ENCODE measurements at places on chromosomes 11 and 22.

GRCh38 chr11:43467958-43468357 is 109.2 kb downstream of the TTC17 start:
- DNase-seq, result no peak

DNA sequence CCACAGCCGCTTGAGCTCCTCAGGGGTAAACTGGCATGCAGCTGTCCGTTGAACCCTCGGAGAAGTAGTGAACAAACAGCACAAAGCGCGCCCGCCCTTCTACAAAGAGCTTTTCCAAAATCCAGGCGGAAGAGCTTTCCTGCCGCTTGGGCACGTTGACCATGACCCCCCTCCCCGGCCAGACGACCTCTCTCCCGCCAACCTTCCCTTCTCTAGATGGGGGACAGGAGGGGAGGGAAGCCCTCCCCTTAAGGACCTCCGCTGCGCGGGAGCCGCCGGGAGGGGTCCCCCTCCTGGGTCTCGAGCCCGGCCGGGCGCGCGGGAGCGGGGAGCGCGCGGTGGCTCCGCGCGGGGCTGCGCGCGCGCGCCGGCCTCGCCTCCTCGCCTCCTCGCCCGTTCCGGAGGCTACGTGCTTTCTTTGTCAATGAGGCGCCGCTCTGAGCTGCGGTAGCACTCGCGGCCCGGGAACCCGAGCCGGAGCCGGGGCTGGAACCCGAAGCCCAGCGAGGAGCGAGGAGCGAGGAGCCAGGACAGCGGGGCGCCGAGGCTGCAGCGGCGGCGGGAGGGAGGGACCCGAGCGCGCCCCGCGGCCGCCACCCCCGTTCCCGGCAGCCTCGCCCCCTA is 118.6 kb downstream of the HIPK3 start:
- DNase-seq, result no peak

GRCh38 chr22:37282385-37282677 is at the start of gene CYTH4:
CYTH4 (plus strand) TSS chr22:37282508; CDS start chr22:37282570, 62 bp downstream.
- DNase-seq, result peak; percentile 60

DNA sequence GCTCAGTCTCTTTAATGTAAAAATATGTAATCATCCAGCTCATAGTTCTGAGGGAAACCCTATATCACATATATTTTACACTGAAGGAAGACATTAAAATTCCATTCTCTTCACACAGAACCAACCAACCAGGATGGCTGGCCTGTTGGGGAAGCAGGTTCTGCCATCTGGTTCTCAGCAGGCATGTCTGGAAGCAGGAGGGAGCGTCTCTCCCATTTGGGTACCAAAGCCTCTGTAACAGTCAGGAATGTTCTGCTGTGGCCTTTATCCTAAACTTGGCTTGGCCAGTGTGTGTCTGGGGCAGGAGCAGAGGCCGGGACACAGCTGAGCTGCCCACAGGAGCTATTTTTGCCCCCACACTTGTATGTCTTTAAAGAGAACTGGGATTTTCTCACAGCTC is 29.2 kb downstream of the SGSM3 start:
- DNase-seq, result no peak

GRCh38 chr11:24556693-24557092 is 59.8 kb downstream of the LUZP2 start:
- DNase-seq, result no peak

- DNase-seq, result peak; percentile 7
Observed at GRCh38 chr22:17366830-17367229, 2.4 kb upstream of the CECR2 start.

DNA sequence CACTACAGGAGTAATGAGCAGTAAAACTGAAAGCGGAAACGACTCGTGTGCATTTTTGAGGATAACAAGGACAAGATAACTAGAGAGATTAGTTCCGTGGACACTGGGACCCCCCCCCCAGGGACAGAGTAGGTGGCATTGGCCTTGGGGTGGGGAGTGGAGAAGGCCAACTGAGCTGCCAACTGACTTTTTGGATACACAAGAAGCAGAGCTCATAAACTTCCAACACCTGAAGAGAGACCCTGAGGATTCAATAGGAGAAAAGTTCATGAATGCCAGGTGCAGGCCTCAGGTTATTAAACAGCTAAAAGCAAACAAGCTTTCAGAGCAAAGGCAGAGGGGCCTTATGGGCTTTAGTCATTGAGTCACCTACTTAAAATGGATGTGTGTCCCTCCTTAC is 17.6 kb upstream of the PRSS23 start:
- DNase-seq, result no peak

DNA sequence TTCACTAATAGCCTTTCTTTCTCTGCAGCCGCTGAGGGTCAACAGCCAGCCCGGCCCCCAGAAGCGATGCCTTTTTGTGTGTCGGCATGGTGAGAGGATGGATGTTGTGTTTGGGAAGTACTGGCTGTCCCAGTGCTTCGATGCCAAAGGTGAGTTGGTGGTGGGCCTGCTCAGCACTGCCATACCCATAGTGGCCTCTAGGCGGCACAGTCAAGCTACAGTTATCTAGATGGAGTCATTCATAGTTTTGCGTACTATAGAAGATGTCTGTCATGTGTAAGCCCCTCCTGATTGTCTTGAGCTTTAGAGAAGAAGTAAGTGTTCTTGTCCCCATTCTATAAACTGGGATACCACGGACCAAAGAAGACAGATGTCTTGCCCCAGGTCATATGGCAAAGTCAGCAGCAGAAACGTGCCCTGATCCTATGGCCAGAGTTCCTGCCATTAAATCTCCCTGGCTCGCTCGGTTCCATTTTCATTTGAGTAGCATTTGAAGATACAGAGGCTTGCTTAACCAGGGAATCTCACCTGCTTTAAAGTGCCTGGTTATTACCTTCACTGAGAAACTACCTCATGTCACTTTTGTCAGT is 42.1 kb upstream of the CRTAM start:
- DNase-seq, result peak; percentile 64

- DNase-seq, result no peak
Observed at GRCh38 chr11:117199053-117199915, at the start of gene TAGLN. TAGLN (plus strand) TSS chr11:117199370; CDS start chr11:117203014, 3,644 bp downstream.

DNA sequence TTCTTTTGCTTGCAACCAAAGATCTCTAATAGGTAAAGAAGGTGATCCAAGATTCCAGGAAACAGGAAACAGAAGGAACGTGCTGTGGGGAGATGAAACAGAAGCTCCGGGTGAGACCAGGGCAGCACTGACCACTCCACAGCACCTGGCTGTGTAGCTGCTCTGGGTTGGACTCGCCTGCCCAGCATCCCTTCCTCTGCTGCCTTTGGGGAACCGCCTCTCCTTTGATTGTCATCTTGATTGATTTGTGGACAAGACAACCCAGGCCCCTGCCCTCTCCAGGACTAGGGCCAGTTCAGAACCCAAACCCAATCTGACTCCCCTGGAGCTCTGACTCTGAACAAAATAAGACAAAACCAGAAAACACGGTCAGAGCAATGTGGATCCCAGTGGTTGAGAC is 14.7 kb upstream of the APOBEC3A start:
- DNase-seq, result no peak

DNA sequence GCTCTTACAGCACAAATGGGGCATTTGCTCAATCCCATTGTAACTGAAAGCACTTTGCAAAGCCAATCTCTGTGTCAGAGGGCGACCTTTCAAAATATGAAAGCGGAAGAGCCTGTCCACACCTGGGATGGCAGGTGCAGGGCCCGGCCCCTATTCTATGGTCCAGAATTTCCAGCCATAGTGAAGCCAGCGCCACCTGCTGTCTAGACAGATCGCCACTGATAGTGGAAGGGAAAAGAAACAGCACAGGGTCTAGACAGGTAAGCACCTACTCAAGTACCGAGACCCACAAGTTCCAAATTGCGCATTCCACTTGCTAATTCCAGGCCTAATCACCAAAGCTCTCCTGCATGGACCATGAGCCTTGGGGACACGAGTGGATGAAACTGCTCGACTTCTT is 141.4 kb downstream of the NTM start:
- DNase-seq, result no peak

GRCh38 chr22:34866495-34867131 is 199.3 kb upstream of the ISX start:
- DNase-seq, result no peak
